ENCODE measurements at places on chromosomes 2 and 18. TPM values are rescaled to one million over a fixed set of nuclear protein-coding genes. Genes with fewer than 3 reads are reported as not detected.

RTP5 gene
- 0.05 TPM for polyA plus RNA-seq

HRH4 gene
- polyA plus RNA-seq = not detected

TIGD1 gene
- polyA plus RNA-seq = 1.9 TPM

ABCG8 gene
- polyA plus RNA-seq = not detected

Data from right cardiac atrium (tissue), 5 donors.